Foreskin fibroblast (primary cell): ENCODE measurements at places on chromosomes 12 and 14.
A peak's percentile ranks its signal among the peaks of the same experiment; 100 is the strongest.

GRCh38 chr14:68978172-68978911 lies 760 bp downstream of the ACTN1 start:
- peak; percentile 56 for DNase-seq

DNA sequence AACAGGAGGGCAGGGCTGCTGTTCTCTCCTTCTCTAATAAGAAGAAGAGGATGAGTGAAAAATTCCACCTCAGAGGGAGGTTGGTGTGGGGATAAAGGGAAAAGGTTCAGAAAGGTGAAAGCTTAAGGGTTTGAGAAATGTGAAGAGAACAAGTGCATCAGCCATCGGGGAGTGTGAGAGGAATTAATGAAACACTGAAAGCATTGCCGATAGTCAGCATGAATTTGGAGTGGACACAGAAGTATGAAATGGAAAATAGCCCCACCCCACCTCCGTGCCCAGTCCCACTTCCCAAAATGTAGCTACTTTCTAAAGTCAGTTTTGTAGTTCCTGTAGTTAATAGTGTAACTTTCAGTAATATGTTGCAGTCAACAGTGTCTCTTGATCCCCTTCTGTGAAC lies 33.4 kb downstream of the DIP2B start:
- DNase-seq = no peak

DNA sequence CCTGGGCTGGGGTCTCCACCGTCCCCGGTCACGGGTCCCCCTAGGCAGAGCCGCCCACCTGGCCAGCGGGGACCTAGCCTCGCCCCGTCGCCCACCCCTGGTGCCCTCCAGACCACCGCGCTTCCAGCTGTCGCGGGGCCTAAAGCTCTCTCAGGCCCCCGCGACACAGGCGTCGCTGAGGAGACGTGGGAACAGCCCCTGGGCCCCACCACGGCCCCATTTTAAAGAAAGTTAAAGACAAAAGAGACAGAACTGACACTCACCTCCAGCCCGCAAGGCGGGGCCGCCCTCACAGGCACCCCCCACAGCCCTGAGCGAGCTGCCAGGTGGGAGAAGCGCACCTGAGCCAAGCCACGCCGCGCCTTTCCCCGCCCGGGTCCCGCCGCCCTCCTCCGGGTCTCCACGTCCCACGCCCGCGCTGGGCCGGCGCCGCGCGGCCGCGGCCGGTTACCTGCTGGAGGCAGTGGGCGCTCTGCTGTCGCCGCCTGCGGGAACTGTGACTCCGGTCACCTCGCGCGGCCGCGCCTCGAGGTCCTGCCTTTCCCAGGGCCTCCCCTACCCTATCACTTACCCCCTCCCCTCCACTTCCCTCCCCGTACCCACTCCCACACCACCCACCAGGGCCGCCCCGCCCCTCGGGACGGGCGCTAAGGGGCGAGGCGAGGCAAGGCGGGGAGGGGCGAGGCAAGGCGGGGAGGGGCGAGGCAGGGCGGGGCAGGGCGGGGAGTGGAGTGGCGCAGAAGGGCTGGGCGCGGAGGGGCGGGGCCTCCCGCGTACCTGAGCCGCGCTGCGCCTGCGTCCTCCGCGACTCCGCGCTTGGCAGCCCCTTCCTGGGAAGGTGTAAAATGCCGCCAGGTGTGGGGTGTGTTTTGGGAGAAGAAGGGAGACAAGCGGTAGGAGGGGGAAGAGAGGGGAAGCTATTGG lies 31.2 kb downstream of the TC2N start:
- no peak for DNase-seq

- DNase-seq = no peak
Measured at GRCh38 chr14:94079891-94080620, 946 bp downstream of the DDX24 start.

DNA sequence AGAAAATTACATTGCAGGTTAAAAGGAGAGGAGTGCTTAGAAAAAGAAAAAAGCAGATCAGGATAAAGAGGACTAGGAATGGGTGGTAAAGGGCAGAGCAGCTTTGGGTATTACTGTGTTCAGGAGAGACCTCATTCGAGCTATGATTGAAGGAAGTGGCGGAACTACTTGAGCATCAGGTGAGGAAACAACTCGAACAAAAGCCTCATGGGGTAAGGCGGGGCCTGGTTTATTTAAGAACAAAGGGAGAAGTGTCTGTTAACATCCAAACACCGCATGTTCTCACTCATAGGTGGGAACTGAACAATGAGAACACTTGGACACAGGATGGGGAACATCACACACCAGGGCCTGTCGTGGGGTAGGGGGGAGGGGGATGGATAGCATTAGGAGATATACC lies 444.6 kb upstream of the CCDC196 start:
- no peak for DNase-seq

GRCh38 chr12:111971800-111972199 lies 41.2 kb downstream of the TMEM116 start:
- DNase-seq = no peak

DNA sequence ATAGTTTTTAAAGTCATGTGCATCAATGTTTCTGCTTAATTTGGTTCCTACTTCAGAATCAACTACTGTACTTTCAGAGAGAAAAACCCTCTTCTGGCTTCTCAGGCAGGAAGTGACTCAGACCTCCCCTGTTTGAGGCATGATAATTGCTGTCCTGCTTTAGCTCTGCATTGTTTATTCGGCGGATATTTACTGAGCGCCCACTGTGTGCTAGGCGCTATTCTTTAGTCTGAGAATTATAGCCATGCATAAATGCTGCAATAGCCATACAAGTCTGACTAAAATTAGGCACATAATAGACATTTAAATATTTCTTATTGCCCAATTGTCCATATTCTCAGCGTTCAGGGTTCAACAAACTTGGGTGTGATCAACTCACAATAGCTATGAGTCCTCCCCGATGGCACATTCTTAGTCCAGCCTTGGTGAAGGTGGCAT lies 6.1 kb upstream of the AMIGO2 start:
- DNase-seq = peak; percentile 57

DNA sequence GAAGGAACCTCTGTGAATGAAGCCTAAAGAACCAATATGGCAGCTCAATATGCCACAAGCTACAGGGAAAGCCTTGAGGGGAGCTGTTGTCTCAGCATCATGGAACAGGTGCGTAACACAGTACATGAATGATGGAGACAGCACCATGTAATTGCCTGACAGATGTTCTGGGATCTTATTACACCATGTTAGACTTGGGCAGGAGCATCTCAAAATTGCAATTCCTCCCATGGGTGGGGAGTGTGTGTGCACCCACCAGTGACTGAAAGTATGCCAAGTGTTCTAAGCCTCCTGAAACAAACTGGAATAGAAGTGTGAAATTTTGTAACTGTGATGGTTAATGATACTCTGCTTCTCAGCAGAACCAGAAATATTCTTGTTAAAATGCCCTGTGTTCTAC lies 151.0 kb upstream of the SRRM4 start:
- no peak for DNase-seq

DNA sequence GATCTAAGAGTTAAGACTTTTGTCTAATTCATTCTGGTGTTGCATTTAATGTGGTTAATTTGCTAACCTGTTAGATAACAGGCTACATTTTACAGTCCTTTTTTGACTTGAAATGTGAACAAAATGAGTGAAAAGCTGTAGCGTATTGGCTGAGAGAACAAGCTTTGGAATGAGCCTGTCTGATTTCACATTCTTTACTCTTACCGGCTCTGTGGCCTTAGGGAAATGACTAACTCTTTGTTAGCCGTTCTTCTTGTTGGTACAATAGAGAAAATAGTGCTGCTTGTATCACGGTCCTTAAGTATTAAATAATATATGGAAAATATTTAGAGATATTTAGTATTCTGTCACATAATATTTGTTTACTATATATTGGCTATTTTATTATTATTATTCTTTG lies 1.9 kb downstream of the MNAT1 start:
- peak; percentile 82 for DNase-seq

GRCh38 chr12:100801320-100801719 lies 6.7 kb downstream of the ANO4 start:
- no peak for DNase-seq

DNA sequence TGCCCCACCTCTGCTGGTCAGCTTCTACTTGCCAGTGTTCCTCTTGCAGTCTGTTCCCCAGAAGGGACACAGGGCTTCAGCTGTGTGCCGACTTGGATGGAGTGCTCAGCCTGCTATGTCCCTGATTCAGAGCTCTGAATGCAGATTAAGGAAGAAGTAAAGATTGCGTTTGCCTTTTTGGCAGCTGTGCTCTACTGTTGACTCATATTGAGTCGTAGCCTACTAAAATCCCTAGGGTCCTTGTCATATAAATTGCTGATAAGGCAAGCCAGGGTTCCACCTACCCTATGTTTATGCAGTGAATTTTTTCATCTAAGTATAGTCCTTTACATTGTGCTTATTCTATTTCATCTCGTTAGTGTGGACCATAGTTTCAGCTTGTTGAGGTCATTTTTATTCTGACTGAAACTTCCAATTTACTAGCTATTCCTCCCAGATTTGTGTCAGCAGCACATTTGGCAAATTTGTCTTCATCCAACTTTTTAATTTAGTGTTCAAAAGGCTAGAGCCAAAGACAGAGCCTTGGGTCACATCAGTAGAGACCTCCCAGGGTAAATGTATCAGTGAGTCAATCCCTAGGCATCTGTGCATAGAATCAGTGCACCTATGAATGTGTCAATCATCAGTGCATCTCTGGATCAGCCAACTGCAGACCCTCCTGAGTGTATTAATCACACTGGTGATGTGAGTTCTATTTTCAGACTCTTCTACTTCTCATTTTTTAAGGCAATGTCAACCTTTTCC lies 31.9 kb downstream of the CACNA1C start:
- peak; percentile 47 for DNase-seq

- DNase-seq = no peak
Measured at GRCh38 chr12:113422886-113423669, 898 bp downstream of the SDSL start.

DNA sequence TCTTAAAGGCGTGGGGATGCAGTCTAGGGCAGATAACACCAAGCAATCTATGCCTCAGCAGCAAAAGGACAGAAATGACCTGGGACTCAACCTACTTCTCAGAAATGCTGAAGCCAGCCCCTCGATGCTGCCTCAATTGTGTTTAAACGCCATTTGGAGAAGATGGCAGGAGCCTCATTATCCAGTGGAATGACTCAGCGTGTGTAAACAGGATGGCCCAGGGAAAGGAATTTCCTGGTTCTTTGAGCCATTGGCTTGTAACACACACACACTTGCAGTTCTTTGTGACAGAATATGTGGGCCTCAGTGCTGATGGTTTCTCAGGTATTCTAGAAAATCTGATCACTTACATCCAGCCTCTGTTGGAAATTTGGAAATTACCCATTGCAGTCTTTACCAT lies 154.3 kb downstream of the NTF3 start:
- DNase-seq = peak; percentile 42

DNA sequence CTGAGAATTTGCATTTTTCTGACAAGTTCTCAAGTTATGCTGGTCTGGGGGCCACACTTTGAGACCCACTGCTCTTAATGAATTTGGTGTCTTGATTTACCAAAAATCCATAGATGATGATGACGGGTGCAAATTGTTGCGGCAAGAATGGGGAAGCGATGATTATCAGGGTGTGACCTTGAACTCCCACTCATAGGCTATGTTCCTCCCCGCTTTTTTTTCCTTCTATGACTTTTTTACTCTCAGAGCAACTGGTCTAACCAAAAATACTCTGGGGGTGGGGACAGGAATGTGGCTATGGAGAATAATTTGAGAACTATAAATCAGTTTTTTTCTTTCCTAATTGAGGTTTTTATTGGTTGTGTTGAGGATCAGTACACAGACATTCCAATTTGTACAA lies 83.6 kb downstream of the PPFIBP1 start:
- no peak for DNase-seq

DNA sequence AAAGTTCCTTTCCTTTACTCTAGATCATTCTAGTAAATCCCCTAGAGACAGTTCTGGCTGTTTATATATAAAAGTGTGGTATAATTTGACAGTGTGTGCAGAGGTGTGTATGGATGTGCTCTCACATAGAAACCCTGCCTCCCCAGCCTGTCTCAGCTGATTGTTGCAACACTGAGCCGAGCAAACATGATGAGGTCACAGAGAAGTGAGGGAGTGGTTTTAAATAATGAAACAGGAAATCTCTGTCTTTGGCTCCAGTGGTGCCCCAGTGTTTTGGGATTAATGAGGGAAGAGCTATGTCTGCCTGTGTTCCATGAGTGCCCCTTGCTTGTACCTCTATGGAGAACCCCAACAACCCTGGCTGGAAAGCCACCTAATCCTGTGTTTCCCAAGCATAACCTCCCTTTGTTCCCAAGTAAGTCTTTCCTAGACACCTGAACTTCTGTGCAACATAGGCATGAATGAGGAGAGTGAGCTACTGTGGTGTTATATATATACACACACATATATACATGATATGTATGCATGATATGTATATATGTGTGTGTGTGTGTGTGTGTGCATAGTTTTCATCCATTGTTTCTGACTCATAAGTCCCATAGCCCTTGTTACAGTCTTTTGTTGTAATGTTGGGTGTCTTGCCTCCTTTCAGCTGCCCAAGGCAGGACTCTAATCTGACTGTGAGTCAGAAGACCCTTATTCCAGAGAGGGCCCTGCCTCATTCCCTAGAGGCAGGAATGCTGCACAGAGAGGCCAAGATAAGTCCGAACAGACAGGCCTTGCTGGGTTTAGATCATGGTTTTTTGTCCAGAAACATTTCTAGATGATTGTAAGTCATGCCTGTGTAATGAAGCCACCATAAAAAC lies 18.0 kb downstream of the TRAF3 start:
- peak; percentile 84 for DNase-seq

GRCh38 chr14:83827383-83827782 lies 1702.6 kb upstream of the FLRT2 start:
- DNase-seq = peak; percentile 36

- no peak for DNase-seq
Measured at GRCh38 chr12:1287446-1287975, 296.5 kb downstream of the ERC1 start.

GRCh38 chr12:71041476-71041875 lies 116.3 kb downstream of the TSPAN8 start:
- no peak for DNase-seq

DNA sequence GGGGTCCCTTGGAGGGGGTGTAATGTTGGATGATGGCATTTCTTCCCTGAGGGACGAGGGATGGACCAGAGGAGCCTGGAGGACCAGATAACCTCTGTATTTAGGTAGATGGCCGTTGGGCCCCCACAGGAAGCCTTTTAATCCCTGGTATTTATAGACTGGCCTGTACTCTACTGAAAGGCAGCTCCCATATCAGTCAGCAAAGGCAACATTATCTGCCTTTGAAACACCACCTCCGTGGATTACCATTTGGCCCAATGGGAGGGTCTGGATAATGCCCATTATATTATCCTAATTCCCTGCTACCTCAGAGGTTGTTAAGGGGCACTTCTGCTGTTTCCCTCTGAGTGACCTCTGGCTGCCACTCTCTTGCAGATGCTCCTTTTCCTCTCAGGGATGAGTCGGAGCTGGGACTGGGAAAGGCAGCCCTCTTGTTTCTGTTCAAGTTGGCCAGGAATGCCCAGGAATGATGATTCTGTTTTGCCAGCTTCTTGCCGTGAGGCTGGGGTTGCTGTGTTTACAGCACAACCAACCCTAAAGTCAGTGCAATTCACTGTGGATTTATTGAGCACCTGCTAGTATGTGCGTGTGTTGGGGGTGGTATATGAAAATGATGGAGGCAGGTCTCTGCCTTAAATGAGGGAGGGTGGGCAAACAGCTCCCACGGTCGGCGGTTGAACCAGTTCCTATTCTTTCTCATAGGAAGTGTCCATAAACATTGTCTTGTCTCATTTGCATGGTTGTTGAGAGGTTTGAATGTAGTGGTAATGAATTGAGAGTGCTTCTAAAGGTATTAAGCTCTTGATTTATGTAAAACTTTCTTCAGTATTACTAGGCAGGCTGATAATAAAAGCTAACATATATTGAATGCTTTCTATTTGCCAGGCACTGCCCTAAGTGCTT lies 18.1 kb downstream of the SUSD6 start:
- peak; percentile 51 for DNase-seq
